ENCODE measurements at places on chromosomes 13 and 19.

- peak; percentile 8 for DNase-seq
These were observed 63.6 kb downstream of the ZNF429 start for GRCh38 chr19:21568816-21569493.

DNA sequence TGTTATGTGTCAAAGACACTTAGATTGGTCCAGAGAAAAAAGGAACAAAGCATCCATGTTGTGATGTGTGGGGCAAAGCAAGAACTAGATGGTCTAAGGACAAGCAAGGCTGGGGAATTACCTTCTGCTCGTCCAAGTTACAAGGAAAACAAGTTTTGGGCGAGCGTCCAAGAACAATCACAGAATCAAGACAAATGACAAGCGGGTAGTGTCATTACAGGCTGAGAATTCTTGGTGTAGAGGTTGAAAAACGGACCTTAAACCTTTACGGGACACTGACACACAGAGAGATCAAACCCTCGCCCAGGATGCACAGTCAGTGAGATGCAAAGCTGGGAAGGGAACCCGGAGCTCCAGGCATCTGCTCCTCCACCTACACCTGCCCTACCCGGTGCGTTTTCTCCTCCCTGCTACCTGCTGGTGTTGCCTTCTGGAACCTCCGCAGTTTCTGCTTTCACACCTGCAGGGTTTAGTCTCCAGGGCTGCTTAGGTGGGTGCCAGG lies 515 bp upstream of the ZNF324B start:
- no peak for DNase-seq

- no peak for DNase-seq
These were observed 549.3 kb downstream of the LIG4 start for GRCh38 chr13:107665926-107666458.

DNA sequence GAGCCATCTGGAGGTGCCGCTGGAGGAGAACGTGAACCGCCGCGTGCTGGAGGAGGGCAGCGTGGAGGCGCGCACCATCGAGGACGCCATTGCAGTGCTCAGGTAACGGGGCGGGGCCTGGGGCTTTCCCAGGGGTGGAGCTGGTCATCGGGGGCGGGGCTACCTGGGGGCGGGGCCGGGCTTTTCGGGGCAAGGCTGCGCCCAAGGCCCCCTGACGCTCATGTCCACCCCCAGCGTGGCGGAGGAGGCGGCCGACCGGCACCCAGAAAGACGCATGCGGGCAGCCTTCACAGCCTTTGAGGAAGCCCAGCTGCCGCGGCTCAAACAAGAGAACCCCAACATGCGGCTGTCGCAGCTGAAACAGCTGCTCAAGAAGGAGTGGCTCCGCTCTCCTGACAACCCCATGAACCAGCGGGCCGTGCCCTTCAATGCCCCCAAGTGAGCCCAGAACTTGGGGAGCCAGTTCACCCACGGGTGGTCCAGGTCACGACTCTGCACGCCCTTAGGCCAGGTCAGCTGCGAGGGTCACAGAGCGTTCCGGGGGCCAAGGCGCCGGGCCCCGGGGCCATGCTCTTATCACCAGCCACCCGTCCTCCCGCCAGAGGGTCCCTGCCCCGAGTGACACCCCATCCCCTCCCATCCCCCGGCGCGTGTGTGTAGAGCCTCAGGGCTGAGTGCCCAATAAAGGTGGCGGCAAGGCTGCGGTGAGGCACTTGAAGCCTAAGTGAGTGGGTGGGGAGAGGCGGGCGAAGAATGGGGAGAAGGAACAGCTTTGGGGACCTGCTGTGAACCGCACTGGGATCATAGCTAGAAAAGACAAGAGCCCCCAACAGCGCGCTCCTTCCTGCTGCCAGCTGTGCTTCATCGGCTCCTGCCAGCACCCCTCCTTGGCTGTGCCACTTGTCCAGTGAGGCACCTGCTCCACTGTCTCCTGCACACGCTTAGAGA lies 10.7 kb downstream of the CCDC124 start:
- DNase-seq, result no peak

DNA sequence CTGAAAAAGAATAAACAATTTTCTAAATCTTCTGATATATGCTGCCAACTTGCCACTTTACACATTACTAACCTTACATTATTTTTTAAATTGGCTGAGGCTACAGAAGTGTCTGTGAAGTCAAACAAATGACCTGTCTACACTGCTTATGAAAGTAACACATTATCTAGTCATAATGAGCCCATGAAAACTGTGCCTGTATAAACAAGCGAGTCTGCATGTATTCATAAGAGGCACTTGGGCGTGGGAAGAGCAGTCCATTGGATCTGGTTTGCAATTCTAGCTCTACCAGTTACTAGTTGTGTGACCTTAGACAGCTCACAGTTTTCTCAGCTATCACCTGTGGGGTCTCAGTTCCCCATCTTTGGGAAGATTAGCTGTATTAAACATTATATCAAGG lies 3.1 kb downstream of the VPS36 start:
- DNase-seq, result no peak

DNA sequence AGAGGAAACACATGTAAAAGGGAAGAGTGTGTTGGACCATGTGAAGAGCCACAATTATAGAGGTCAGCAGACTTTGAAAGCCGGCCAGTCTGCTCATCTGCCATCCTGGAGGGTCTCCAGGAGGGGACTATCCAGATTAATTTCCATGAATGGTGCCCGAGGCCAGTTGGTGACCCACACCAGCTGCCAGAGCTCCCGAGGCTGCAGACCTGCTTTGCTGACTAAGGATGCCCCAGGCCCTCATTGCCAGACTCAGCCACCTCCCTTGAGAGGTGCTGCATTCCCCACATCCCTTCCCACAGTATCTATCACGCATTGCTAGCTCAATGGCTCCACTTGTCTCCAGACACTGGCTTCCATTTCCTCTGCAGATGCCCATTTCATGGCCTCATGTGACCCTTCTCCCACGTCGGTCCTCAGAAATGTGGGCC lies 110.3 kb downstream of the NALCN start:
- peak; percentile 4 for DNase-seq

DNA sequence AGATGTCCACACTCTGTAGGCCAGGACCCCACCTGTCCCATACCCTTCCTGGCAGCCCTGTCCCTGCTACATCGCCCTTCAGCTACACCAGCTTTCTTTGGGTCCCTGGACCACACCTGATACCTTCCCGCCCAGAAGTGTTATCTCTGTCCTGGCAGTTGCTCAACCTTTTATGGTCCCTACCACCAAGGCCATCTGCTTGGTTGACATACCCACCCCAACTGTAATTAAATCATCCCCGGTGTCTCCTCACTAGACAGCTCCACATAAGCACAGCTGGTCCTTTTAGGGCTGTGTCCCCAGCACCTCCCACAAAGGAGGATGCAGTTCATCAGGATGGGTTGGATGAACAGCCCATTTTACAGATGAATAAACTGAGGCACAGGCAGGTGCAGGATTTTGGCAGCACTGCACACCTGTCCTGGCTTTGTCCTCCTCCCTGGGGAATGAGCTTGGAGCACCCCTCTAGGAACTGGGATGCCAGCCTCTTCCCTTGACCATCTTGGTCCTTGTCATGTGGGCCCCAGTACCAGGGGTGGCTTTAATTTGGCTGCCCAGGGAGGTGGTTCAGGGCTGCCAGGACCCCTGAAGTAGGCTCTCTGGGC lies 12.9 kb downstream of the NACC1 start:
- no peak for DNase-seq

- no peak for DNase-seq
These were observed 18.8 kb upstream of the MED4 start for GRCh38 chr13:48113756-48114130.

- no peak for DNase-seq
These were observed 10.7 kb downstream of the THOP1 start for GRCh38 chr19:2795827-2796658.

GRCh38 chr13:91816263-91816807 lies 417.9 kb downstream of the GPC5 start:
- DNase-seq, result no peak

GRCh38 chr19:55459551-55459949 lies 1.9 kb downstream of the ISOC2 start:
- DNase-seq, result no peak

DNA sequence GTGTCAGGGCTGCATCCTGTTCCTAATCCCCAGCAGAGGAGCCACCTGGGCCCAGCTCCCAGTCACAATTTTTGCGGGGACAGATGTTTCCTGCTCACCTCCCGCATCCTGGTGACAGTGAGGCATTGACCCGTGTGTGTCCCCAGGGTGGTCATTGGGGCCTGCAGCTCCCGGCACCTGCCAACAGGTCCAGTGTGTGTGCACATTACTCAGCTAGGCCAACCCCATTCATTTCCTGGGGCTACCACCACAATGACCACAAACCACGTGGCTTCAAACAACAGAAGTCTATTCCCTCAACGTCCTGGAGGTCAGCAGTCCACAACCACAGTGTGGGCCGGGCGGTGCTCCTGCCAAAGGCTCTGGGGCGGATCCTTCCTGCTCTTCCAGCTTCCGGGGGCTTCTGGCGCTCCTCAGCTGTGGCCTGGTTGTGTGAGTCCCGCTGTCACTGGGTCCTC lies 11.9 kb upstream of the F2RL3 start:
- peak; percentile 18 for DNase-seq

GRCh38 chr19:22263121-22263520 lies 23.1 kb upstream of the ZNF729 start:
- DNase-seq, result no peak

- no peak for DNase-seq
These were observed 19.8 kb downstream of the KANK2 start for GRCh38 chr19:11177592-11177991.

DNA sequence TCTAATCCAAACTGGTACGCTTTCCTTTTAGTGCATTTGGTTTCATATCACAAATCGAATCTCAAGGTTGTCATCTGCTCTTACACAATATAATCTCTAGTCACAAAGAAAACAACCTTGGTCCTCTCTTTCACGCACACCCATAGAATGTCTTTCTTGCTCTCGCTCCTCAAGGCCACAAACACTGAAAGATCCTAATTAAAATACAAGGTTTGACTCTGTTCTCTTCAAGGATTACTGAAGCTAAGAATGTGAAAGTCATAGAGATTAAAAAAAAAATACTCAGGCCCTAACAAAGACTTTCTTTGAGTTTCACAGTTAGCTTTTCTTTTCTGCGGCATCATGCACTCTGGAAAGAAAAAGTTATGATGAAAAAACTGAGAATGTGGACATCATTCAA lies 891.5 kb downstream of the EFNB2 start:
- no peak for DNase-seq

DNA sequence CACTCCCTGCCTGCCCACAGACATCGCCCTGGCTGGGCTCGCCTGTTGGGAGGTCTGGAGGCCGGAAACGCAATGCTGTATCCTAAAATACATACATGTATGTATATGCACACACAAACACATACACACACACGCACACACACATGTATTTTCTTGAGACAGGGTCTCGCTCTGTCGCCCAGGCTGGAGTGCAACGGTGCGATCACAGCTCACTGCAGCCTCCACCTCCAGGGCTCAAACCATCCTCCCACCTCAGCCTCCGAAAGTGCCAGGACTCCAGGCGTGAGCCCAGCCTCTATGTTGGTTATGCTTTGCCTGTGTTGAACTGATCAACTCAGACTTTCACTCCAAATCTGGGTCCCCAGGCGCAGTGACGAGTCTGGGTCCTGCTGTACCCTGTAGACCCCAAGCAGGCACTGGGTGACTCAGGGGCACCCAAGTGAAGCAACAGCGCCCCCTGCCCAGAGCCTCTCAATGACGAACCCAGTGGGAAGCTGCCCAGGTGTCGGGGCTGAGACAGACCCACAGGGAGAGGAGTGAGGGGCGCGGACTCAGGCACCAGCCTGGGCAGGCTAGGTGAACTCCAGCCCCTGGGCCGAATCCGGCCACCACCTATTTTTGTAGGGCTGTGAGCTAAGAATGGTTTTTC lies 27.4 kb upstream of the CACTIN start:
- DNase-seq, result no peak

- no peak for DNase-seq
These were observed 5.2 kb downstream of the AKT2 start for GRCh38 chr19:40279761-40280607.

- peak; percentile 94 for DNase-seq
These were observed 7.1 kb downstream of the RFX2 start for GRCh38 chr19:6103217-6103644.

DNA sequence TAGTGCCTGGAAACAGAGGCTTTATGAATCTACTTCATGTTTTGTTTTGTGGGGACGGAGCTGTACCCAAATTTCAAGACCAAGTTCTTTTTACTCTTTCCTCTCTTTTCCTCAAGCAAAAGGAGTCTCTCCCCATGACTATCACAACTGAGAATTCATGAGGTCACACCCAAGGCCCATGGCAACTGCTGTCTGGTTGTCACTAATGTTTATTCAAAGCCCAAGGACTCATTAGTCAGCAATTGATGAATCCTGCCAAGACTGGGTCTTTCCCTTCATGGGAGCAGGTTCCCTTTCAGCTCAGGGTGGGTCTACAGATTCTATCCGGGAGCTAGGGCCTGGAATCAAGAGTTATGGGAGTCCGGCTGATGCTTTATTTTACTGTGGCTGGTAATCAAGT lies 441.5 kb upstream of the PCDH20 start:
- DNase-seq, result no peak

DNA sequence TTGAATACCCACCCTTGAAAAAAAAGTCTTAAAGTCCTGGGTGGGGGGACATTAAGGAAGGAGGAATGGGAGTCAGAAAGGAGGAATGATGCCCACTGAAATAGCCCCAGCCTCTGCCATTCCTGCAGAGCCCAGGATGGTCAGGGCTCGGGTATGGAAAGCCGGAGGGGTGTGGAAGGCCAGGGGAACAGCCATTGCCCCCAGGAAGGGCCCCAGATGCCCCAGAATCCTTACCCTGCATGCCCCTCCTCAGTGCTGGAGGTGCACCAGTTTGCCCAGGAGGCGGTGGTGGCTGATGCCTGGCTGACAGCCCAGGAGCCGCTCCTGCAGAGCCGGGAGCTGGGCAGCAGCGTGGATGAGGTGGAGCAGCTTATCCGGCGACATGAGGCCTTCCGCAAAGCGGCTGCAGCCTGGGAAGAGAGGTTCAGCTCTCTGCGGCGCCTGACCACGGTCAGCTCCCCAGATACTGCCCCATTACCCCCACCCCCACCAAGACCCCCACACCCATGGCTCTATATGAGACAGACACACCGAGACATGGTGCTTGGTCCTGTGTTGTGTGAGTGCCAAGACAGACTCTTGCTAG lies 10.7 kb upstream of the SHKBP1 start:
- no peak for DNase-seq

Data from EL (cell line).